Uterine smooth muscle cell (primary cell): ENCODE measurements at places on chromosomes 12 and 14. TPM values are rescaled to one million over a fixed set of nuclear protein-coding genes. Genes with fewer than 3 reads are reported as not detected.

LRRC43 gene
- 0.11 and 1.5 TPM in 2 replicates for total RNA-seq

EDDM3A gene
- total RNA-seq = not detected in 2 replicates

ADAM21 gene
- 0.25 and 0.33 TPM in 2 replicates for total RNA-seq

ESRRB gene
- not detected in 2 replicates for total RNA-seq

ACOT6 gene
- total RNA-seq = 0.12 TPM in 1 of 2 replicates, not detected in the other

PLCZ1 gene
- not detected in 2 replicates for total RNA-seq

RAB15 gene
- total RNA-seq = 1.5 and 2.7 TPM in 2 replicates

GLIPR1L2 gene
- total RNA-seq = 0.22 and 0.25 TPM in 2 replicates

USP44 gene
- total RNA-seq = 3.4 and 3.7 TPM in 2 replicates

DAAM1 gene
- total RNA-seq = 8.7 and 16.1 TPM in 2 replicates

TAS2R7 gene
- total RNA-seq = not detected in 2 replicates

PKP2 gene
- total RNA-seq = 0.12 TPM in 1 of 2 replicates, not detected in the other

CCND2 gene
- 26.7 and 62.1 TPM in 2 replicates for total RNA-seq

NRL gene
- total RNA-seq = 0.55 and 1.00 TPM in 2 replicates

LRRK2 gene
- 9.6 and 13.1 TPM in 2 replicates for total RNA-seq

C3AR1 gene
- total RNA-seq = 0.11 and 0.12 TPM in 2 replicates

RTL1 gene
- under 0.01 TPM in 2 replicates for total RNA-seq

GRIN2B gene
- under 0.01 and 0.22 TPM in 2 replicates for total RNA-seq

MYH6 gene
- total RNA-seq = not detected in 2 replicates

KLRD1 gene
- 0.25 TPM in 1 of 2 replicates, not detected in the other for total RNA-seq

DCN gene
- total RNA-seq = 87.0 and 193 TPM in 2 replicates

IL23A gene
- total RNA-seq = 0.22 TPM in 1 of 2 replicates, not detected in the other

ETFBKMT gene
- 3.3 and 5.9 TPM in 2 replicates for total RNA-seq

GLIPR1L1 gene
- not detected in 2 replicates for total RNA-seq

SCN8A gene
- total RNA-seq = 39.5 and 45.0 TPM in 2 replicates

PTGER2 gene
- 17.5 and 22.9 TPM in 2 replicates for total RNA-seq

CCDC196 gene
- total RNA-seq = not detected in 2 replicates

SYCP3 gene
- under 0.01 and 0.11 TPM in 2 replicates for total RNA-seq

ZCCHC8 gene
- total RNA-seq = 20.4 TPM in 2 replicates

CMKLR1 gene
- not detected in 2 replicates for total RNA-seq

MYF5 gene
- not detected in 2 replicates for total RNA-seq
